ENCODE measurements at places on chromosomes 7 and 10.

DNA sequence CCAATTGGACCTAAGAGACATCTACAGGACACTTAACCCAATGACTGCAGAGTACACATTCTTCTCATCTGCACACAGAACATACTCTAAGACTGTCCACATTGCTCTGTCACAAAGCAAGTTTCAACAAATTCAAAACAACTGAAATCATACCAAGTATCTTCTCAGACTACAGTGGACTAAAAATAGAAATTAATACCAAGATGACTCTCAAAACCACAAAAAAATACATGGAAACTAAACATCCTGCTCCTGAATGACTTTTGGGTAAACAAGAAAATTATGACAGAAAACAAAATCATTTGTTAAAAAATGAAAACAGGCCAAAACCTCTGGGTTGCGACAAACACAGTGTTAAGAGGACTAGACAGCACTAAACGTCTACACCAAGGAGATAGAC, 24.5 kb downstream of the SNX13 start:
- no peak for DNase-seq

GRCh38 chr7:79502151-79502550, 48.7 kb upstream of the MAGI2 start:
- DNase-seq: no peak

GRCh38 chr7:94928168-94928707, 20.8 kb downstream of the PPP1R9A start:
- no peak for DNase-seq

GRCh38 chr7:98418271-98418635, 17.4 kb upstream of the BAIAP2L1 start:
- no peak for DNase-seq

DNA sequence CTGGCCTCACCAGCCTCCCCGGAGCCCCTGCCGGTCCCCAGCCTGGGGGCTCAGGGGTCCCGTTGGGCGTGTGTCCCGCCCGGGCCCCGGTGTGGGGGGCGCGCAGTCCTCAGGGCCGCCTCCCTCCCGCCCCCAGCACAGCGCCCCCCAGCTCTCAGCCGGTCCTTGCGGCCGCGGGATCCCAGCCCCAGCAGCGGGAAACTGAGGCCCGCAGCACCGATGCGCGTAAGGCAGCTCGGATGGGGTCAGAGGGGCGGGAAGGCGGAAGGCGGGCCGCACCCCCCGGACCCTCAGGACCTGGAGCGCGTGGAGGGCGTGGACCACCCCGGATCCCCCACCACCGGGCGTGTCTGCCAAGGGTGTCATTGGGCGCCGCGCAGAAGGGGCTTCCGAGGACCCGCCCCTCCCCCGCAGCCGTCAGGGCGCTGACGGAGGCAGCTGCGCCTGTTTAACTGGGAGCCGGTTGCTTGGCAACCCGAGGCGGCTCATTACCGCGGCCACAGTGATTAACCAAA, 14.9 kb downstream of the UNCX start:
- no peak for DNase-seq

DNA sequence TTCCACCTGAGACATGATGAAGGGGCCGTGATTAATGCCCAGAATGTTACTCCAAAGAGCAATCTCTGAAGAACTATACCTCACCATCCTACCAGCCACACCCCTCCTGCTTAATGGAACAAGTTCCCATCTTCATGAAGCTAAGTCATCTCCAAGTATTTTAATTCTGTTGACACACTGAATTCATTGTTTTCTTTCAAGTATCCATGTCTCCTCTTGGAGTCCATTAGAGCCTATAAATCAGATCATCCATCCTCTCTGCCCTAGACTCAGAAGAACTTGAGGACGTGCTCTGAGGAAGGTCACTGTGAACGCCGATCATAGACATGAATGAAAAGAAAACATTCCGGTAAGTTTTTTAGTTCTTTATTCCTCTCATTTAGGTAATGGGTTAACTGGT, 126.8 kb downstream of the RSU1 start:
- DNase-seq: no peak

DNA sequence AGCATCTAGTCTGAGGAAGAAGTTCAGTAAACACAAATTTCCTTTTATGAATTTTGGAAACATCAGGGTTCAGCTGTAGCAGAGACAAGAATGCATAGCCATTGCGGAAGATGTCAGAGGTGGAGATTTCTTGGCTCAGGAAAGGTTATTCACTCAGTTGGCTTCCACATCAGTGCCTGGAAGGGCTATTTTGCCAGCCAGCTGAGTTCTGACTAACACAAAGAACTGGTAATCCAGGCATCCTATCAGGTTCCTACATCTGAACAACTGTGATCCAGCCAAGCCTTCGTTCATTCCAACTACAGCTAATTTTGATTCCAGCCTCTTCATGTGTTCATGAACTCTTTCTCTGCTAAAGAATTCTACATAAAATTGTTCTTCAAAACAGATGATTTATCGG, 965.6 kb downstream of the XPNPEP1 start:
- DNase-seq: no peak

DNA sequence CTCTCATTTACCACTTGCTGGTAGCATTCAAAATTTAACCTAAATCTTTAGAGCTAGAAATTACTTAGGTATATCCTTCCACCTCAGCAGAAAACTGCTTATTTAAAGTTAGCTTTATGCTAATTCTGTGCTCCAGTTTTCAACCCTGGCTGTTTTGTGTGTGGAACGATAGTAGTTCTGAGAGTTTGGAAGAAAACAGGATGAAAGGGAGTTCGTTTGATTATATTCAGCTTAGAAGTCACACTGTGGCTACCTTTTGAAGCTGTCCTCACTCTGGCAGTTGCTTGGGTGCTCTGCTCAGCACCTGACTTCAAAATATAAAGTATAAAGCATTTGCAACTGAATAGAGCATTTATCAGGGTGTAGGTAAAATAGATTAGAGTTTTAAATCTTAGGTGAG, 2.6 kb upstream of the ASCC1 start:
- DNase-seq: no peak

GRCh38 chr10:32318476-32318896, 28.5 kb downstream of the EPC1 start:
- no peak for DNase-seq

DNA sequence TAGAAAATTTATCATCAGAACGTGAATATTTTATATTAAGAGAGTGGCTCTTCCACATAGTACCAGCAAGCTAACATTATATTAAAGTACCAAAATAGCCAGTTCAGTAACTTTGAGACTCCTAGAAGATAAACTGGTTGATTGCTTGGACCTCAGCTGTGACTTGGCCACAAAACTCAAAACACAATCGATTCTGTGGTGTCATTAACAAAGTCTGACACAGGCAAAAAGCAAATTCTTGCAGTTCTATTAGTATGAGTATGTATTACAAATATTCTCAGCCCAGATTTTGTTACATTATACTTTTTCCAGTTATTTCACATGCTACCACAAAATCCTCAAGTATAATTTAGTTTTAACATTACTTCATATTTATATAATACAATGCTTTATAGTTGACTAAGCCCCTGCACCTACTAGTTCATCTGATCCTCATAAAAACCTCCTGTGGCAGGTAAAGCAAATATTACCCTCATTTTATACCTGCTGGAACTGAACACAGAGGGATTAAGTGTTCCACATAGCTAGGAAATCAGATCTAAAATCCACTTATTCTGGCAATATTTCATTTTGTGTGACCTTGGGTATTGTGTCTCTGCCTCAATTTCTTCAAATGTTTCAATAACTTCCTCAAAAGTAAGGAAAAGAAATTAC, 279.9 kb upstream of the MKLN1 start:
- no peak for DNase-seq

- DNase-seq: no peak
Measured at GRCh38 chr7:53350241-53350640, 314.8 kb downstream of the POM121L12 start.

DNA sequence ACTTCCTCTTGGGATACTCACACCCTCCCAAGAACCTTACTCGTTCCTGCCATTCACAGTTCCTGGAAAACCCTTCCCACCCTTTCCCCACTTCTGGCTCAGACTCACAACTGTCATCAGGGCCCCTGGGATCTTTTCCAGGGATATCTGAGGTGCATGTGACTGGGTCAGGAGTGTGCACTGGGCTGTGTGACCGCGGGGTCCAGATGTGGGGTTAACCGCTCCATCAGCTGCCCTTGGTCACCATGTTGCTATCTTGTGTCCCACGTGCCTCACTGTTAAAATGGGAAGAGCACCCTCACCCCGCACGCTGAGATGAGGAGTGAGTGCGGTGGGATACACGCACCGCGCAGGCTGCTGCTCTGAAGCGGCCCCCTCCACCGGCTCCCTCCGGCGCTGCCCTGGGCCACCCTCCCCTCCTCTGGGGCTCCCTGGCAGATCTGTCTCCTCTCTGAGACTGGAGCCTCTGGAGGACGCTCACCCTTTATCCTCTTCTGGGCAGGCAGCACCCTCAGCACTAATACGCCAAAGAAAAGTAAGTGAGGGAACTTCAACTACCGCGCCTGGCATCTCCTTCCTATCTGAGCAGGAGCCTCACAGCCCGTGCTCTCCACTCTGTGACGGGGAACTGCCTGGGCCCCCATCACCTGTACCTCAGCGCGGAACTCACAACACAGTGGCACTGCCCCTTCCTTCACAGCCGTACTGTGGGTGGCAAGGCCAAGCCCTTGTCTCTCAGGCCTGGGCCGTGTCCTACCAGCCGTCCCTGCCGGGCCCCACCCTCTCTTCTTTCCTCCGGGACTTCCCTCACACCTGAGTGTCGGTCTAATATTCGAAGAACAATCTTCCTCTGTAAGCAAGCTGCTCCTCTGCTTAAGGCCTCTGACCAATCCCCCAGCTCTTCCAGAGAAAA, 15.6 kb downstream of the COBL start:
- no peak for DNase-seq

GRCh38 chr10:72796042-72796441, 97.5 kb upstream of the OIT3 start:
- DNase-seq: no peak

- no peak for DNase-seq
Measured at GRCh38 chr10:42623929-42624328, 14.4 kb downstream of the ZNF33B start.

- DNase-seq: no peak
Measured at GRCh38 chr10:79159141-79159651, 90.4 kb downstream of the ZMIZ1 start.

DNA sequence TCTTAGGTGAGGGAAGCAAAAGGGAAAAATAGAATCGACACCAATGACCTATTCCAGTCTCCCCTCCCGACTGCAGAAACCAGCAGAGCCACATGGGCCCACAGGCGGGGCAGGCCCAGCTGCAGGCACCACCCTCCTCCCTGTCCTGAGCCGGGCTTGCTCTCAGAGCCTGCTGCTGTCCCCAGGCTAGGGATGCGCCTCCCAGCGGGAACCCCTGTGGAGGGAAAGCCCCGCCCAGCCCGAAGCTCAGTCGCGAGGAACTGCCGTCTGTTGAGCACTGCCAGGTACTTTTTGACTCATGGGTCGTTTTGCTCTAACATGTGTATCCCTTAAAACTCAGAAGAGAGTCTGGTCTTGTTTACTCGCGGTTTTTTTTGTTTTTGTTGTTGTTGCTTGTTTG, 124.5 kb upstream of the RET start:
- peak; percentile 50 for DNase-seq

GRCh38 chr7:16747102-16747501, 6.5 kb upstream of the TSPAN13 start:
- DNase-seq: peak; percentile 47

DNA sequence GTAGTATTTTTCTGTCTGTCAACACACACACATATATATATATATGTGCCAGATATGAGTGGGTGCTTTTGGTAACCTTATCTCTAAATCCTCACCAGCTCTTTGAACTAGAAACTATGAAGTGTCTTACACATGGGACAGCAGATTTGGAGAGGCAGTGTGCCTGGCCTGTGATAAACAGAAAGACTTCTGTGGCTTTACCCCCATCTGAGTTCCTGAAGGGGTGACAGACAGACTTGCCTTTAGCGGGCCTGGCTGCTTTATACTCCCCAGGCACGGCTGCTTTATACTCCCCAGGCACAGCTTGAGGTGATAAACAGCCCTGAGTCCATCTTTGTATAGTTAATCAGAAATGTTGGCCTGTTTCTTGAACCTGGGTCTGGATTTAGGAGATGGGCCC, 5.6 kb downstream of the BAG3 start:
- no peak for DNase-seq

DNA sequence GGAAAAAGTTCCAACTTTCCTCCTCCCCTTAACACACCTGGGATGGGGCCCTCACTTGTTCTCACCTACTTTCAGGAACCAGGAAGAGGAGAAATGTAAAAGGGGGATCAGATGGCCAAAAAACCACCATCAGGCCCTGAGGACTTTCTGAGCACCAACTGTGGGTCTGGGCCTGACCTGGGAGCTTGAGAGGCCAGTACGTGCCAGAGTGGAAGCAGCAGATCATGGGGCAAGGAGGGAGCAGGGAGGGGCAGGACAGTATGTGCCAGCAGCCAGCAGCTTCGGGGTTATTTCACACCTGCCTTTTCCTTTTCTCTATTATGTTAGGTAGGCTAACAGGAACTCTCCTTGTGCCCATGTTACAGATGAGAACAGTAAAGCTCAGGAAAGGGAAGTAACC, 118.8 kb upstream of the UNC5B start:
- no peak for DNase-seq

DNA sequence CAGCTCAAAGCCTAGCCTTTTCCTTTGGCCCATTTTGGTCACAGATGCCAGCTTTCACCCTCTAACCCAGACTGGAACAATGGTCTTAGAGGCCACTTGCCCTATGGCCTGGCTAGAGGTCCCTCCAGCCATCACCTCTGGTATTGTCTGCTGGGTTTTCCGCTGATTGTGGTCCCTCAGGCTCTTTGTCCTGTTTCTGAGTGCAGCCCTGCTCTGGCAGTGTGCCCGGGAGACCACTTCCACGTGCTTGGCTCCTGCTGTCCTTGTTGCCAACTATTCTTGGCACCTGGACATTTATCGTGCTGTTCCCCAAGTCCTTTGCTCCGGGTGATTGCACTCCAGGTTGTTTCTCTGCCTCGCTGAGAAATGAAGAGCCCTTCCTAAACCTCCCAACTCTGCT, 53.3 kb upstream of the FAM180A start:
- DNase-seq: no peak

DNA sequence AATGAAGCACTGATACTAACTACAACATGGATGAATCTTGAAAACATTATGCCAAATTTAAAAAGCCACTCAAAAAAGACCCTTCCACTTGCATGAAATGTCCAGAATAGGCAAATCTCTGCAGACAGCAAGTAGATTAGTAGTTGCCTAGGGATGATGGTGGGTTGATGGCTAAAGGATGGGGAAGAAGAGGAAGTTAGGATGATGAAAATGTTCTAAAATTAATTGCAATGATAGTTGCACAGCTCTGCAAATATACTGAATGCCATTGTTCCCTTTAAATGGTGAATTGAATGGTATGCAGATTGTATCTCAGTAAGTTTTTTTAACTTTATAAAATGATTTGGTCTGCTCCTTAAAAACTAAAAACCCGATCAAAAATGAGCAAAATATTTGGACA, 7.3 kb upstream of the LIPA start:
- no peak for DNase-seq

- no peak for DNase-seq
Measured at GRCh38 chr10:29397221-29397620, 108.4 kb downstream of the LYZL1 start.

DNA sequence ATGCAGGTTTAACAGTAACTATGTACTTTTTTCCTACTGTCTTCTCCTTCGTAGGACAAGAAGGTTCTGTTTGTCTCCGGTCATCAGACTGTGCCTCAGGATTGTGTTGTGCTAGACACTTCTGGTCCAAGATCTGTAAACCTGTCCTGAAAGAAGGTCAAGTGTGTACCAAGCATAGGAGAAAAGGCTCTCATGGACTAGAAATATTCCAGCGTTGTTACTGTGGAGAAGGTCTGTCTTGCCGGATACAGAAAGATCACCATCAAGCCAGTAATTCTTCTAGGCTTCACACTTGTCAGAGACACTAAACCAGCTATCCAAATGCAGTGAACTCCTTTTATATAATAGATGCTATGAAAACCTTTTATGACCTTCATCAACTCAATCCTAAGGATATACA, 2.4 kb downstream of the DKK1 start:
- no peak for DNase-seq

All from left ventricle myocardium inferior (tissue), 1 donor.